ENCODE measurements at places on chromosomes 11 and 22.

DNA sequence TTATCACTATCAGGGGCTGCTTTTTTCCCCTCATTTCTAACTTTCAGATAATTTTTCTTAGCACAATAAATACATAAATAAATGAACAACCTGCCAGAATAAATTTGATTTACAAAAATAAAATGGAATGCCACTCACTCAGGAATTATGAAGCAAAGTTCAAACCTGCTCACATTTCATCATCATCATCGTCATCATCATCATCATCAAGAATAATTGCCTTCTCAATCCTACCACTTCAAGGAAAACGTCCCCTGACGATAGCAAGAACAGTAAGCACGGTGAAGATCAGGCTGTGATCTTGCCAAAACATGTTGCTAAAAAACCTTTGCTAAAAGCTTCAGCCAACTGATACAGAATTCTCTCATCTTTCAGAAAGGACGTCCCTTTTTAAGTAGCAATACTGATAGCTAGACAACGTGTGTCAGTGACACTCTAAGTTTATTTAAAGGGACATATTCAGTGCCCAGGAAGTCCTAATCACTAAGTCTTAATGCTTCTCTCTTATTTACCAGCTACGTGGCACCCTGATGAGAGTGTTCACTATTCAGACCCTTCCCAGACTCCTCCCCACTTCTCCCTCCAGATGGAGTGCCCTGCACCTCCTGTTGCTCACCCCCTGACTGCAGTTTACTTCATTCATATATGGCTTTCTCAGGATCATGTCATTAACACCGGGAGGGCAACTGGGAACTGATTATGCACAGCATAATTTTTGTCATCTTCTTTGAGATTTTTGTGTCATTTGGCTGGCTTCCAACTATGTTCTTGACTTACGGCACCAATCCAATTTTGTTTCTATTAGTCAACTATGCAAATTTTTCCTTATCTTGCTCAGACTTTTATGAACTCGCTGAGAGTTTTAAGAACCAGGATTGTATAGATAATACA lies 200.1 kb upstream of the GUCY1A2 start:
- DNase-seq: no peak

GRCh38 chr11:119772641-119773415 lies 43.8 kb upstream of the NECTIN1 start:
- no peak for DNase-seq

- no peak for DNase-seq
Observed at GRCh38 chr11:27907091-27907490, 200.9 kb downstream of the KIF18A start.

- no peak for DNase-seq
Observed at GRCh38 chr11:123838659-123839058, 32.5 kb upstream of the OR6M1 start.

DNA sequence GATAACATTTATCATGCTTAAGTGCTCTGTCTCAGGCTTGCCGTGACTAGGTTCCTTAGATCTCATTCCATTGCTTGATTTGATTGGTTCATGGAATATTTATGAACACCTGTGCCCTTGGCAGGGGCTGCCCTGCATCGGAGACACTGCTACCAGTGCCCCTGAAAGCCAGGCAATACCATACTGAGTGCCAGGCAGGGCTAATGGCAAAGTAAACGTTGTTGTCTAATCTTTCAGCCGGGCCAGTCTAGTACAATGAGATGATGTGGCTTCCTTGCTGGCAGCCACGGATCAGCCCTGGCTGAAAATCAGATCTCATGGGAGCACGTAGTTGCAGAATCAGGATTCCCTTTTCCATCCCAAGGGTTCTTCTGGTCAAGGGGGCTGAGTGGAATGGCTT lies 5.0 kb upstream of the PGA3 start:
- DNase-seq: no peak

- DNase-seq: no peak
Observed at GRCh38 chr11:202490-202889, 4.7 kb downstream of the BET1L start.

GRCh38 chr11:61710019-61710418 lies 29.8 kb downstream of the DAGLA start:
- DNase-seq: no peak

DNA sequence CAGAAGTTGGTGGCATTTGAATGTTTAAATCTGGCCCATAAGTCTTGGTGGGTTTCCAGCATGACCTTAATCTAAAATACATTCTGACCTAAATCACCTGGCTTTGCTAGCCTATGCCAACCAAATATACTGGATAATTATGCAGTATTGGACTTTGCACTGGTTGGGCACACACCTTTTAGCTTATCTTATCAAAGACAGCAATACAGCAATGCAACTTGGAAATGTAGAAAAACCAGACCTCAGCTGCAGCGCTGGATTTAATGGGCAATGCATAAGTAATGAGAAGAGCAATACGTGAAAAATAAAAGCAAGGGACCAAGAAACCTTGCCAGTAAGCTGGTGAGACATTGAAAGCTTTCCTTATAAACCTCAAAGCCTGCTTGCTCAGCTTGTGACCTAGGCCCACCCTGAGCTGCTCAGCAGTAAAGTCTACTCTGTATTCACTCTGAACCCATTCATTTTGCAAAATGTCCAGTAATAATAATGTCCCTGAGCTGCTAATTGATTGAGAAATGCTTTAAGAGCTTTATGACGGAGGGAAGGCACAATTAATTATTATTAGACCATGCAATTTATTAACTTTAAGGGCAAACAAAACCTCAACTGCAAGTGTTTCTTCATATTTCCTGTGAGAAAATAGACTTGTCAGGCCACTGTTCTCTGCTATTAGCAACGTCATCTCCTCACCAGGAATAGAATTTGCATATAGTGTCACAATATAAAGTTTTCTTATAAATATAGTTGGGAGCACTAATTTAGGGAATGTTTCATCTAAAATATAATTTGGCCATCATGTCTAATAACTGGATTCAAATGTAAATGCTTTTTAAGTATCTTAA lies 49.4 kb upstream of the CEP295 start:
- DNase-seq: no peak

GRCh38 chr11:129453293-129453721 lies 77.7 kb downstream of the BARX2 start:
- DNase-seq: no peak

- DNase-seq: no peak
Observed at GRCh38 chr11:19774817-19775580, 62.4 kb downstream of the NAV2 start.

DNA sequence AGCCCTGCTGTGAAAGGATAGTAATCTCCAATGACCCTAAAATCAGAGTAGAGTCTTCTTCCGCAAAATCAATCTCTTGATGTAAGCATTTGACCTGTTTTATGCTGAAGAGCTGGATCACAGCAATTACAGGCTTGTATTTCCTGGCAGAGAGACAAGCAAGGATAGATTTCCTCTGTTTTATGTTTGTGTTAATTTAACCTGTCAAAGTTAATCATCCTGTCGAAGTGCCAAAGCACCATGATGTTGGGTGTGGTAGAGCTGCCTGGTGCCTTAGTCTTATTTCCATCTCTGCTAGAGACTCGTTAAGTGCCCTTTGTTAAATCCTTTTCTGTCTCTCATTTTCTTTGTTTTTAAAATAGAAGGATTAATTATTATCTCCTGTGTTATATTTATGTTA lies 248.1 kb downstream of the CNTN5 start:
- no peak for DNase-seq

GRCh38 chr11:131611322-131611721 lies 240.9 kb downstream of the NTM start:
- no peak for DNase-seq
